Midbrain (tissue), 1 donor: ENCODE measurements at places on chromosomes 4 and X.

- DNase-seq = no peak
Measured at GRCh38 chr4:118849867-118850487, 14.1 kb upstream of the SEC24D start.

DNA sequence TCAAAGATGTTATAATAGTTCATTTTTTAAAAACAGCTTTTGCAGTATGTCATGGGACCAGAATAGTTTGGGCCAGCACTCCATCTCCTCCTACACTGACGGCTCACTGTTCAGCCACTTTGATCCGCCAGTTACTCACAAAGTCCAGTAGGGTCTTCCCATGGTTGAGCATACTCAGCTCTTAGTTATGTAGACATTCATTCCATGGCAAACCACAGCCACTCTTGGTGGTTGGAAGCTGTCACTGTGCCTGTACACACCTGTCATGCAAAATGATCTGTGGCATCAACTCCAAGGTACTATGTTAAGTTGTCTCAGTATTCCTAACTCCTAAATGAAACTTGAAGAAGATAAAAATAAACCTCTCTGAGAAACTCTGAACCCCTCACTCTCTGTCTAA lies 127.2 kb downstream of the NR3C2 start:
- DNase-seq = no peak

- no peak for DNase-seq
Measured at GRCh38 chrX:107537815-107538214, 88.4 kb downstream of the FRMPD3 start.

- DNase-seq = peak; percentile 27
Measured at GRCh38 chr4:156475322-156475721, 496.3 kb downstream of the PDGFC start.

- DNase-seq = no peak
Measured at GRCh38 chr4:155995069-155995468, 41.4 kb upstream of the CTSO start.

GRCh38 chrX:151702741-151703340 lies 7.6 kb downstream of the PRRG3 start:
- no peak for DNase-seq

- DNase-seq = no peak
Measured at GRCh38 chr4:141179474-141180373, 41.0 kb upstream of the ZNF330 start.

GRCh38 chr4:168153596-168154440 lies 61.5 kb downstream of the ANXA10 start:
- peak; percentile 54 for DNase-seq

DNA sequence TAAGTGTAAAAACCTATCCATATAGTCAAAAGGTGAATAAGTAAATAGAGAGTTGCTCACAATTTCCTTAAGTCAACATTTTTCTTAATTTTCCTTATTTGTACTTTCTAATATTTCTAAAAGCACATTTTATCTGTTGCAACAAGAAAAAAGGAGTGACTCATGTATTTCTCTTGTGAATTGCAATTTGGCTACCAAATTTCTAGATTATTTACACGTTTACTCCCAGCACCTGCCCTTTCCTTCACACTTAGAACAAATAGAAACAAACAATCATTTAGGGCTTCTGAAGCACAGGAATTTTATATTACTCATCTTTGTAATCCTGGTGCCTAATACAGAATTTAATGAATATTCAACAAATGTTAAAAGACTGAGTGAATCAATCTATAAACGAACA lies 22.2 kb downstream of the BTC start:
- DNase-seq = no peak

DNA sequence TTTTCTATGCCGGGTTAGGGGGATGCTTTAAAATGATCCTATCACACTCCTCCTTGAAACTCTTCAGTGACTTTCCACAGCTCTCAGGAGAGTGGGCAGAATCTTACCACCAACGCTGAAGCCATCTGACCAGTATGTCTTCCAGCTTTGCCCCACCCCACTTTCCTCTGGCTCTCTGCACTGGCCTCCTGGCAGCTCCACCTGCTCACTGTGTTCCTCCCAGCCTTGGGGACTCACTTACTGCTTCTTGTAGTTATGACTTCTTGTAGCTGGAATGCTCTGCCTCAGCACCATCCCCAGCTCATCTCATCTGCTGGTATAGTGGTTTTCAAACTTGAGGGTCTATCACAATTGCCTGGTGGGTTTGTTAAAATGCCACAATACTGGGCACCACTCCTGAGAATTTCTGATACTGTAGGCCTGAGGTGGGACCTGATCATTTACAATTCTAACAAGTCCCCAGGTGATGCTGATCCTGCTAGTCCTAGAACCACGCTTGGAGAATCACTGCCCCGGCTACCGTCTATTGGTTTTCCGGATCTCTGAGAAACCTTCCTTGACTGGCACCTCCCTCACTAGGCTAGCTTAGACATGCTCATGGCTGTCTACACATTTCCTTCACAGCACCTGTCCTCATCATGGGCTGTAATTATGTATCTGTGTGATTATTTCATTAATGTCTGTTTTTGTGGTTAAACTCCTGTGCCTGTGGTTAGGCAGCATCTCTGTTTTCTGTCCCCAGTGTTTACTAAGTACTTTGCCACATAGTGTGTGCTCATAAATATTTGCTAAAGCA lies 152.2 kb downstream of the MGST2 start:
- DNase-seq = no peak

DNA sequence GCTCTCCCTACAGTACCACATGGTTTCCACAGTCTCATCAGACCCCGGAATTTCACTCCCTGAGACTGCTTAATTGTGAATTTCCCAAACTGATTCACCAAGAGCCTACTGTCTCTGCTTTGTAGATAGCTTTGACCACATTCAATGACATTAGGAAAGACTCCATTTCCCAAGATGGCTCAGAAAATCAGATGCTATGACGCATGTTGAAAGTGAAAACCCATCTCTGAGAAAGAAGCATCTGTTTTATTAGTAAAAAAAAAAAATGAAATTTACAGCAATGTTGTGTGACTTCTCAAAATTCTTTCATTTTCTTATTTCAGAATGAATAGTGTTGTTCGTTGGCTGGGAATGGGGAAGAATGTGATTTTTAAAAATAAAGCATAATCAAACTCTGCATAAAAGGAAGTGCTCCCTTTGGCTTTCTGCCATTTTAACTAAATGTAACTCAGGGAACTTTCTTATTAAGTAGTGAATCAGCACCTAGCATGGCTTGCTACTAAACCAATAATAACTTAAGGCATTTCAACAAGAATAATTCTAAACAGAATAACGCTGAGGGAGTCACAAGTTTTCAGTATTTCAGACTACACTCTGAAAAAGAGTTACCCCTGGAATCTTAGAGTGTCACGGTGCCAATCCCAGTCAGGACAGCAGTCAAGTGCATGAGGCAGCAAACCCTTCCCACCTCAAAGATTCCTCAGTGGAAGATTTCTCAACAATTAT lies 97.4 kb upstream of the MYOZ2 start:
- no peak for DNase-seq

DNA sequence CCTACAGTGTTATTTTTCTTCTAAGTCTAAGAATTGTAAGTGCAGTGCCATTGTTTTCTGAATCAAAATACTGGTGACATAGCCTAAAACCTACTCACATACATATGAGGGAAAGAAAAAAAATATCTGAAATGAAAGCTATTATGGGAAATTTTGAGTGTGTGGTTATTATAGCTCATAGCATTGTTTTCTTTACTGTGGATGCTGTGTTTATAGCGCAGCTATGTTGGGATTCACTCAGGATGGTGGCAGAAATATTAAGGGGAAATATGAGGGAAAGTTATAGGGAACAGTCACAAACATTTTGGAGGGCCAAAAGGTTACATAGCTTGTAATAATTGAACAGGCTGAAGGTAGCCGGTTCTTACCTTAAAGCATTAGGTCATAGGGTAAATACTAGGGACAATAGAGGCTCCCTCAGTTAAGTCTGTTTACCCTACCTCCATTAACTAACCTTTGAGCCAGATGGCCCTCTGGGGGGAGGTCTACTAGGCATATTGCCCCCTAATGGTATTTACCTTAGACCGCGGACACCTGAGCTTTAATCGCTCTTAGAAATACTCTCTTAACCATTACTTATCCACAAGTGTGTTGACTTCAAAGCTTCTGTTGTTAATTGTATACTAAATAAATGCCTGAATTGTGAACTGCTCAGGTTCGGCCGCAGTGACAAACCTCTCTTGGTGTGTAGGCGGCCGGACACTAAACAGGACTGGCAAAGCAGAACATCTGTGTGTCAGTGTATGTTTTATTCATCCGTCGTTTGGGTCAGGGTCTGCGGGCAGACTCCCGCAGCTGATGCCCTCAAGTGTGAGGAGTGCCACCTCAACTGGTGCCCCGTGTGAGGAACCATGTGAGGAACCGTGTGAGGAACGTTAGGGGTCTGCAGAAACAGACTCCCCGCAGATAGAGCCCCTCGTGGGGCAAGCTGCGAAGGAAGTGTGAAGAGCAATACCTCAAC lies 21.3 kb upstream of the SULT1B1 start:
- DNase-seq = no peak

DNA sequence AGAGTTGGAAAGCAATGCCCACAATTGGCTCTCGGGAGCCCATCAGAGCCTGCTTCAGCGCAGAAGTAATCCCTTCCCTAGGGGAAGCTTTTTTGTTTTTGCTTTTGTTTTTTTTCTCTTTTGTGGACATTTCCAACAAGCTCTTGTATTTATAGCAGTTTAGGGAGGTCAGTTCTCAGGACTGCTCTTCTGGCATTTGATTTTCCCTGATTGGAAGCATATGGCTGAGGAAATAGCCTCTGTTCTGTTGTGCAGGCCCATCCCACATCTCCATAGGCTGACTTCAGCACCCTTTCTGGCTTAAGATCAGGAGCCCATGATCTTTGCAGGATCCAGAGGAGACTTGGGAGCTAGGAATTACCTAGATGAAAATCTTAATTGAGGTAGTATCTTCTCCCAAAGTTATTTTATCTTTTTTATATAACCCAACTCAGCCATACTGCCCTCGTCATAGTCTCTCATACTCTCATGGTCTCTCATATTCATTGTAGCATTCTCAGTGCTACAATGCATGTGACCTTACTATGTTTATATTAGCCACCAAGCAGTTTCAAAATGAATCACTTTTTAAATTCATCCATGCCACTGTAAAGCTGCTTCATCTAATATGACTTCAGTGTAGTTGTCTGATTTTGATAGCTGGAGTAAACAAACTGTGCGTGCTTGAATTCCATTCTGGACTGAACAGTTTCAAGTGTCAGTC lies 16.7 kb downstream of the PAGE4 start:
- no peak for DNase-seq

GRCh38 chr4:156983366-156983765 lies 11.8 kb upstream of the PDGFC start:
- DNase-seq = no peak

GRCh38 chrX:108415146-108415545 lies 23.1 kb downstream of the COL4A6 start:
- DNase-seq = no peak

DNA sequence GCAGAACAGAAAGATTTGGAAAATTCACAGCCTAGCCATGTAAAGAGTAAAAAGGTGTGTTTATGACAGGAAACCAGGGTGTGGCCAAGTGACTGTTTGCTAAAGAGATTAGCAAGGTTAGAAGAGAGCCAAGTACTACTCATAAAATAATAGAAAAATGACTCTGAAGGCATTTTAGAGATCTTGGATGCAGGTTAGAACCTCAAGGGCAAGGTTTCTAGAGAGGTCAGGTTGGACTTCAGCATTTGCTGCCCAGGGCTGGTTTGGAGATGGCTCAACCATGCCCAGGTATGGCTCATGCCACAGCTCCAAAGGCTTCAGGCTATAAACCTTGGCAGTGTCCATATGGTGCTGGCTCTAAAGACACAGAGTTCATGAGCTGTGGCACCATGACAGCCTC lies 40.6 kb upstream of the ADGRA3 start:
- no peak for DNase-seq

DNA sequence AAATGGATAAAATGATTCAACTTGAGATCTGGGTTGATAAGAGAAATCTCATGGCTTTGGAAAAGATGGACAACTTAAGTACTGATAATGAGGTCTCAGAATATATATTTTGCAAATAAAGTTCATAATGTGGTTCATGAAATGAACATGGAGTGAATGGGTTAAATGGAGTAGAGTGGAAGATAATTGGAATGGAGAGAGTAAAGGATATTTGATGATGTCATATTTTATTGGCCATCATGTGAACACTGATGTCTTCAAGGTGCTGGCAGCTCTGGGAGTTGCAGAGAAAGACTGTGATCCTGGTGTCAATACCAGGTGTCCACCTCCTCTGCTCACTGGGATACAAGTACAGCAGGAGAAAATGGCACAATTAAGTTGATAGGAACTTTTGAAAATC lies 133.9 kb upstream of the ZXDA start:
- DNase-seq = no peak

DNA sequence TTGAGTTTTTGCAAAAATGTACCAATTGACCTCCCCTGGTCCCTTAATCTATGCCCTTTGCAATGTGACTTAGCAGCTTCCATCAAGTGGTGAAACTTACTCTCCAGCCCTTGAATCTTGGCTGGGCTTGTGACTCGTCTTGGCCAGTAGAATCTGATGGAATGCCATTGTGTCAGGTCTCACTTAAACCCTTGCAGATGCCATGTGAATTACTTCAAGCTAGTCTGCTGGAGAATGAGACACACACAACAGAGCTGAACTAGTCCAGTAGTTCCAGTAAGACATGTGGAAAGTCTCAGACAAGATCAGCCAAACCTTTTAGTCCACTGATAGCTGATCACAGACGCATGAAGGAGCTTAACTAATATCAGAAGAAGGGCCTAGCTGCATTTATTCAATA lies 567.8 kb upstream of the CPEB2 start:
- no peak for DNase-seq

DNA sequence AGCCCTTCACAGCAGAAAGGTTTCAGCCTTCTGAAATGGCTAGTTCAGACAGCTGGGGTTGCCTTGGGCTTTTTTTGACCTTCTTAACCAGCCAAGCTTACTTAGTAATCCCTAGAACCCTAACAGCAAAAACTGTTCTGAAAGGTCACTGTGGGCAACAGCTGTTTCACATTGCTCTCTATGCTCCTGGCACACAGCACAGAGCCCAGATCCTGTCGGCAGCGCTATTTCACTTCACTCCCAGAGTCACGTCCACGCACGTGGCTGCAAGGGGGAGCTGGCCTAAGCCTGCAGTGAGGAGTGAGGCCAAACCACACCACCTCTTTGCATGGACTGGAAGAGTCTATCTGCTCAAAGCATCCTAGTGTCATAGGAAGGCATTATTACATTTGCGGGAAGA lies 32.0 kb upstream of the STS start:
- DNase-seq = no peak
